ENCODE measurements at places on chromosomes 12 and 14. TPM values are rescaled to one million over a fixed set of nuclear protein-coding genes. Genes with fewer than 3 reads are reported as not detected.

DNA sequence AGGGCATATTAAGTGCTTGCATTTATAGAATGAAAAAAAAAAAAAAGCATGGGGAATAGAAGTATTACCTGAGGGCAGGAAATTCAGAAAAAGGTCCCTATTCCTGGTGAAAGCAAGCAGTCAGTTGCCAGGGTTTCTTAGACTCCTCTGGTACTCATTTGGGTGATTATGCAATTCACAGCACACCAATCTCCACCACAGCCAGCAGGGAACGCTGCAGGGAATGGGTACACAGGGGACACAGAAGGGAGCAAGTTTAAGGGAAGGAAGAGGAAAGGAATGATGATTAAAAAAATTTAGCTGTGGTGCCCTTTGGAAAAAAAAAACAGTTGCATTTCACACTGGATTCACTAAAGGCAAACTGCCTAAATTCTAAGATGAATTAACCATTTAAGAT, 14.2 kb downstream of the BLTP3B start:
- H3K27me3 ChIP-seq: no peaks in the 10 kb centered on the region
- peaks cover 9% of the 10 kb centered on the region for H3K4me1 ChIP-seq
- H3K36me3 ChIP-seq: no peaks in the 10 kb centered on the region
- no peak for DNase-seq

The CMA1 gene
- total RNA-seq: not detected

The RIPK3 gene
- total RNA-seq: 19.9 TPM

GRCh38 chr12:15364221-15365160, 42.2 kb downstream of the PTPRO start:
- no peaks in the 10 kb centered on the region for H3K36me3 ChIP-seq
- no peak for DNase-seq
- no peaks in the 10 kb centered on the region for H3K4me1 ChIP-seq
- H3K27me3 ChIP-seq: no peaks in the 10 kb centered on the region

The MMP17 gene
- 9.3 TPM for total RNA-seq

- H3K27me3 ChIP-seq: no peaks in the 10 kb centered on the region
- no peaks in the 10 kb centered on the region for H3K36me3 ChIP-seq
- no peaks in the 10 kb centered on the region for H3K4me1 ChIP-seq
- DNase-seq: no peak
- H3K4me3 ChIP-seq: no peak overlapping the region
- H3K27ac ChIP-seq: no peak overlapping the region
Measured at GRCh38 chr14:85798856-85799255, 268.9 kb downstream of the FLRT2 start.

GRCh38 chr12:109386059-109386433, 38.3 kb downstream of the MYO1H start:
- no peaks in the 10 kb centered on the region for H3K4me1 ChIP-seq
- H3K27me3 ChIP-seq: no peaks in the 10 kb centered on the region
- no peak for DNase-seq
- H3K4me3 ChIP-seq: no peak overlapping the region

DNA sequence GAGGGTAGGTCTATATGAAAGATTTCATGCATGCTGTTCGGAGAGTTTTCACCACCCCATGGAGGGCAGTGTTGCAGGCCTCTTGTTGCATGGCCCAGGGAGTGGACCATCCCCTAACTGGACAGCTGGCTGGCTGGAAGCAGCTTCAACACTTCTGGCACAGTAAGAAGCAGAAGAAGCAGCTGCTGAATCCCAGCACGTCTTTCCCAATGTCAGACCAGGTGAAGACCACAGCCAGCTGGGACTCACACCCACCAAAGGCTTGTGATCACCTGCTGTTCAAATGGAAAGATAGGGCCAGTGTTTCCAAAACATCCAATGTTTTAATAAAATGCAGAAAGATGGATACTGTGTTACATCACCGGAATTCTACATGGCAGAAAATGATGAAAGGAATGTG, 1423.6 kb downstream of the AACS start:
- H3K4me3 ChIP-seq: no peak overlapping the region
- no peaks in the 10 kb centered on the region for H3K36me3 ChIP-seq
- H3K27me3 ChIP-seq: no peaks in the 10 kb centered on the region
- no peak for DNase-seq
- H3K27ac ChIP-seq: no peak overlapping the region

- no peak overlapping the region for H3K4me3 ChIP-seq
- no peaks in the 10 kb centered on the region for H3K27me3 ChIP-seq
- H3K27ac ChIP-seq: no peak overlapping the region
- H3K4me1 ChIP-seq: peaks cover 24% of the 10 kb centered on the region
Measured at GRCh38 chr12:6529291-6529737, 5.0 kb upstream of the GAPDH start.

The SLC24A4 gene
- not detected for total RNA-seq

DNA sequence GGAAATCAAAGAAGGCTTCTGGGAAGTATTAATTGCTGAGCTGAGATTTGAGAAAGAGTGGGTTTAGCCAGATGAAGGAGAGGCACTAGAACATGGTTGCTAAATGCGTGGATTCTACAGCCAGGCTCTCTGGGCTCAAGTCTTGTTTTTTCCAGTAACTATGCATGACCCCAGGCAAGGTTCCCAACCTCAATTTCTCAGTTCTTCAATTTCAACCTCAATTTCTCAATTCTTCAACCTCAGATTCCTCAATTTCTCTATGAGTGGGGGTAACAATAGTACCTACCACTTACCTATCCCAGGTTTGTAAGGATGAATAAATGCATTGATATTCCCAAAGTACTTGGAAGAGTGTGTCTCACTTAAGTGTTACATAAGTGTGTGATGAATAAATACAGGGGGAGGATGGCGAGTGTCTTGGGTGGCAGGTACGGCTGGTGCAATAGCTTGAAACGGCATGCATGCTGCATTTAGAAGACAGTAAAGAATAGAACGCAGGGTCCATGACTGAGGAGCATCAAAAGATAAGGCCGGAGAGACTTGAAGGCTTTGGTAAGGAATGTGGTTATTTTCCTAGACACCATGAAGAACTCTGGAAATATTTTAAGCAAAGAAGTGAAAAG, 149.1 kb upstream of the ATP2B1 start:
- no peaks in the 10 kb centered on the region for H3K27me3 ChIP-seq
- H3K27ac ChIP-seq: no peak overlapping the region
- no peak for DNase-seq

DNA sequence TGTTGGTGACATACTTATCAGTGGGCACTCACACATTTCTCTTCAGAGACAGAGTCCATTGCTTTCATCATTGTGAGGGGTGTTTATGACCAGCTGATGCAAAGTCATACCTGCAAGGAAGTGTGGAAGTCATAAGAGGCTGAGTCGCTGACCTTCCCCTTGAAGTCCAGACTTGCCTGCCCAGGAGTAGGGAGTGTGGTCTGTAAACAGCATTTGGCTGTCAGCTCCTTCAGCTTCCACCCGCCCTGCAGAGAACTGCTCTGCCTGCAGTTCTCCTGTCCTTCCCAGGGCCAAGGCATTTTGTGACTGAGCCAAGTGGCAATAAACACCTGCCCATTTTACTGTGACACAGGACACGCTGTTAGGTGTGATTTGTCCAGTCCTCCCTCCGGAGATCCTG, 801.3 kb downstream of the BCL11B start:
- no peak for DNase-seq
- H3K27ac ChIP-seq: no peak overlapping the region
- no peaks in the 10 kb centered on the region for H3K27me3 ChIP-seq

The IAPP gene
- total RNA-seq: not detected

- DNase-seq: peak; percentile 77
- H3K27ac ChIP-seq: peak overlapping the region; percentile 67
- H3K4me3 ChIP-seq: peak overlapping the region; percentile 16
- H3K4me1 ChIP-seq: peaks cover 40% of the 10 kb centered on the region
Measured at GRCh38 chr14:64928239-64929013, 14.1 kb downstream of the GPX2 start.

The NTN4 gene
- total RNA-seq: not detected

The RPL36AL gene
- 225 TPM for total RNA-seq

- H3K36me3 ChIP-seq: no peaks in the 10 kb centered on the region
- H3K4me3 ChIP-seq: no peak overlapping the region
- H3K27ac ChIP-seq: no peak overlapping the region
- no peaks in the 10 kb centered on the region for H3K27me3 ChIP-seq
- no peak for DNase-seq
Measured at GRCh38 chr12:3200032-3200617, 122.9 kb downstream of the TSPAN9 start.

- peak overlapping the region; percentile 33 for H3K27ac ChIP-seq
- no peaks in the 10 kb centered on the region for H3K4me1 ChIP-seq
- H3K4me3 ChIP-seq: no peak overlapping the region
- no peaks in the 10 kb centered on the region for H3K36me3 ChIP-seq
- H3K27me3 ChIP-seq: no peaks in the 10 kb centered on the region
Measured at GRCh38 chr14:21723431-21724045, 49.9 kb upstream of the OR4E1 start.

The PTCSC3 gene
- not detected for total RNA-seq

- no peaks in the 10 kb centered on the region for H3K27me3 ChIP-seq
- no peak overlapping the region for H3K27ac ChIP-seq
- H3K36me3 ChIP-seq: no peaks in the 10 kb centered on the region
Measured at GRCh38 chr12:113030875-113031525, 25.5 kb upstream of the DTX1 start.

The IL22 gene
- not detected for total RNA-seq

The MOK gene
- 1.9 TPM for total RNA-seq

DNA sequence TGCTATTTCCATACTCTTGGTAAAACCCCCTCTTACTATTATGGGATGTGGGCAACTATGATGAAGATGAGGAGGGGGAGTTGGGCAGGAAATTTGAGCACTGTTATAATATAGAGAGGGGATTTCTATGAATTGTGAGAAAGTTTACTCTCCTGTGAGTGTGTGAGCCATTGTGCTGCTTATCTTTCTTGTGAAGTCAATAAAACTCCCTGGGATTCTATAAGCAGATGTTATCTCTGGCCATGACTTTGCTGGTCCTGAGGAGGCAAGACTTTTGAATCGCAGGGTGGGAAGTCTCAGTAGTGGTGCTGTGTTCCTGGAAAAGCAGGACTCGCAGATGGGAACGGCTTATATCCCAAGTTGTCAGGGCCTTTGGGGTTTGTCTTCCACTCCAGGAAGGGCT, 62.2 kb downstream of the EMP1 start:
- H3K36me3 ChIP-seq: no peaks in the 10 kb centered on the region
- no peak overlapping the region for H3K27ac ChIP-seq
- H3K4me1 ChIP-seq: no peaks in the 10 kb centered on the region
- H3K27me3 ChIP-seq: no peaks in the 10 kb centered on the region

GRCh38 chr12:7092229-7092985, at the start of gene C1R:
Gene C1R, minus strand, starts transcription at chr12:7092445. Its CDS starts 57 bp downstream, at chr12:7092388.
- peak; percentile 49 for DNase-seq
- H3K4me1 ChIP-seq: peaks cover 8% of the 10 kb centered on the region
- peak within 1 kb of the TSS; percentile 66 for H3K4me3 ChIP-seq

The SLC35F4 gene
- not detected for total RNA-seq

The ASIC1 gene
- 2.0 TPM for total RNA-seq

GRCh38 chr12:132561427-132562156, 48.8 kb downstream of the LRCOL1 start:
- peaks cover 14% of the 10 kb centered on the region for H3K36me3 ChIP-seq
- no peak overlapping the region for H3K4me3 ChIP-seq
- H3K27me3 ChIP-seq: no peaks in the 10 kb centered on the region
- H3K27ac ChIP-seq: no peak overlapping the region

DNA sequence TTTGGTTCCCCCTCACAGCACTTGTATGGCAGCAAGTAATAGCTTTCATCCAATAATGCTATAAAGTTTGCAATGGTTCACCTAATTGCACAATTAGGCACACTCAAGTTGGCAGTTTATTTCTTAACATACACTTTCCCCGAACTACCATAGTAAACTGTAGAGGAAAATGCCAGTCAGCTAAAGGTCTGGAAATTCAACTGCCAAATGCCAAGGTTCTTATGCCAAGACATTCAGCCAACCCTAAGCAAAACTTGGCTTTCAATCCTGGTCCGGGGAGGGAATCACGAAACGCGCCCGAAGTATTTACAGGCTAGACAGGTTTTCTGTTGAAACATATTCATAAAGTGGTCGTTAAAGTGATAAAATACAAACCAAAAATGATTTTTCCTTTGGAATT, 1512.4 kb upstream of the FLRT2 start:
- DNase-seq: no peak
- no peak overlapping the region for H3K4me3 ChIP-seq
- H3K36me3 ChIP-seq: no peaks in the 10 kb centered on the region
- no peaks in the 10 kb centered on the region for H3K27me3 ChIP-seq

The TMEM117 gene
- total RNA-seq: 6.6 TPM

The AQP5 gene
- total RNA-seq: not detected

DNA sequence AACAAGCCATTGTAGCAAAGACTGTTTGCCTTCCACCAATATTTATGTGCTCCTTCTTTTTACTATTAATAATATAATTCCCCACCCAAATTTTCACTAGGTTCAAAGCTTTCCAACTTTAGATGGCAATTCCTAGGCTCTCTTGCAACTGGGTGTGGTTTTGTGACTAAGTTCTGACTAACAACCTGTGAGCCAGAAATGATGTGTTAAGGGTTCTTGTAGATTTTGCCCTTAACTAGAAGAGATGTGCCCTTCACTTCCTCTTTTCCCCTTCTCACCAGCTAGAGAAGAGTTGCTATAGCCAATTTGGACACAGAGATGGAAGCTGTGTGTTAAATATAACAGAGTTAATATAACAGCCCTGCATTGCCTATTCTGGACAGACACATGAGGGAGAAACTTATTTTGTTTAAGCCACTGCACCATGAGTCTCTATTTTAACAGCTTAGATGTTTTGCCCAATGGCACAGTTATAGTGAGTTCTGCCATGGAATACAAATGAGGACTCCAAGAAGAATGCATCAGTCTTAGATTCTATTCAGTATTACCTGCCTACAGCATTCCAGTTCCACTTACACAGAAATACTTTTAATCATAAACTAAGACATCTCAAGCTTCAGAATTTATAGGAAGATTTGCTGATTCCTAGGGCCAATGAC, 216.2 kb downstream of the DUSP6 start:
- H3K27ac ChIP-seq: no peak overlapping the region
- no peaks in the 10 kb centered on the region for H3K36me3 ChIP-seq
- DNase-seq: no peak
- no peak overlapping the region for H3K4me3 ChIP-seq
- H3K27me3 ChIP-seq: no peaks in the 10 kb centered on the region

DNA sequence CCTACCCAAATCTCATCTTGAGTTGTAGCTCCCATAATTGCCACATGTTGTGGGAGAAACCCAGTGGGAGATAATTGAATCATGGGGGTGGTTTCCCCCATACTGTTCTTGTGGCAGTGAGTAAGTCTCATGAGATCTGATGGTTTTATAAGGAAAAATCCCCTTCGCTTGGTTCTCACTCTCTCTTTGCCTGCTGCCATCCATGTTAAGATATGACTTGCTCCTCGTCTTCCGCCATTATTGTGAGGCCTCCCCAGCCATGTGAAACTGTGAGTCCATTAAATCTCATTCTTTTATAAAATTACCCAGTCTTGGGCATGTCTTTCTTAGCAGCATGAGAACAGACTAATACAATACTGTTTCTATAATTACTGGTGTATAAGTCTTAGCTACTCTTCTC, 6.5 kb upstream of the BCAT1 start:
- no peak for DNase-seq
- H3K27me3 ChIP-seq: no peaks in the 10 kb centered on the region
- no peak overlapping the region for H3K27ac ChIP-seq
- no peaks in the 10 kb centered on the region for H3K36me3 ChIP-seq
- H3K4me1 ChIP-seq: no peaks in the 10 kb centered on the region

Data from naive thymus-derived CD4-positive, alpha-beta T cell (primary cell).